M059J (cell line): ENCODE measurements at places on chromosomes 1 and 21. TPM values are rescaled to one million over a fixed set of nuclear protein-coding genes. Genes with fewer than 3 reads are reported as not detected.

The TMEM53 gene
- 12.7 and 17.0 TPM in 2 replicates for total RNA-seq

DNA sequence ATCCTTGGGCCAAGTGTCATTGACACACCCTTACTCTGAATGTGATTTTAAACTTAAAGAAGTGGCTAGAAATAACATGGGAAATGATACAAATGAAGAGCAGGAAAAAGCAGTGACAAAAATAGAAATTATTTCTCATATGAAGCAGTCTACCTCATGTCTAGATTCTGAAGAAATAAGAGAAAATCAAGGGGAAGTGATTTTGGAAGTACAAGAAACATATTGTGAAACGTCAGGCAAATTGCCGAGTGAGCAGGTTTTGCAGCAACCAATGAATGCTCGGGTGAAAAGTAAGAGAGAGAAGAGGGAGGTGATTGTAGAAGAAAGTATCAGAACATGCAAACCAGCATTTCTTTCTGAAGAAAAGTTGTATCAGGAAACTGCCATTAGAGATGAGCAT, 130.7 kb downstream of the MACF1 start:
- no peak for DNase-seq

DNA sequence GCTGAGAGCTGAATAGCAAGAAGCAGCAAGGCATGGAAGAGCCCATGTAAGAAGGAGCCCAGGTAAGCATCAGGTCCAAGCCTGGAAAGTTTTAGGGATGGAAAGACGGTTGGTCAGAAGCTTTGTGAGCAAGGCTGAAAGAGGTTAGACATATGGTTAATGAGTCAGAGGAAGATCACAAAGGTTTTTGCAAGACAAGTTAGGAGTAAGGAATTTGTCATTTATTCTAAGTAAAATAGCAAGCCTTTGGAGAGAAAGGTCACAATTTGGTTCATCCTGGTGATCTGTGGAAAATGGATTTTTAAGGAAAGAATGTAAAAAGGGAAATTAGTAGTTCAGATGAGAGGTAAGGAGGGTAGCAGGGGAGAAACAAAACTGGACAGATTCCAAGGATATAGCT, 106.7 kb downstream of the DPYD start:
- DNase-seq = peak; percentile 66

- DNase-seq = no peak
Observed at GRCh38 chr1:163066686-163067085, 2.5 kb upstream of the RGS4 start.

GRCh38 chr1:232421143-232421796, 208.7 kb downstream of the SIPA1L2 start:
- DNase-seq = no peak

The SLFNL1 gene
- 0.15 TPM in 1 of 2 replicates, not detected in the other for total RNA-seq

The NHLH1 gene
- total RNA-seq = not detected in 2 replicates

DNA sequence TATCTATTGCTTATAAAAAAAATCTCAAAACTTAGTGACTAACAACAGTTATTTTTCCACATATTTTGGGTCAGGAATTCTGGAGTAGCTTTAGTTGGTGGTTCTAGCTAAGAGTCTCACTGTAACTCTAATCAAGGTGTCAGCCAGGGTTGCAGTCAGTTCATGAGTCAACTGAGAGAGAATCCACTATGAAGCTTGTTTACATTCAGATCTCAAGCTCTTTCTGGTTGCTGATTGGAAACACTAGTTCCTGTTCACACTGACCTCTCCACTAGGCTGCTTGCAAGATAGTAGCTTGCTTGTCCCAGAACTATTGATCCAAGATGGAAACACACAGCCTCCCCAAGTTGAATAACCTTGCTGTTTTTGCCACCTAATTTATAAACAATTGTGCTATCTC, 1192.1 kb upstream of the B3GALT2 start:
- peak; percentile 52 for DNase-seq

- DNase-seq = no peak
Observed at GRCh38 chr1:111882559-111882958, 106.9 kb downstream of the KCND3 start.

DNA sequence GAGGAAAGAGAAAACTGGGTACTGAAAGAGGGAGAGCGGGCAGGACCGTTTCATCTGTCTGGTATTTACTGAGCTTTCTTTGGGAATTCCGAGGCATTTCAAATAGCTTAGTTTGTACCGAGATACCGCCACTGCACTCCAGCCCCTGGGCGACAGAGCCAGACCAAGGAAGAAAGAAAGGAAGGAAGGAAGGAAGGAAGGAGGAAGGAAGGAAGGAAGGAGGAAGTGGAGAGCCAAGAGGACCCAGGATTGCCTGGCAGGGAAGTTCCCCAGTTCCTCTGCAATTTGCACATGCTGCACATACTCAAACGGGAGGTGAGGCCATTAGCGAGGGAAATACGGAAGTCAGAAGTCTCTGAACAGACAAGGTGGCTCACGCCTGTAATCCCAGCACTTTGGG, 961 bp upstream of the FUCA1 start:
- DNase-seq = no peak

DNA sequence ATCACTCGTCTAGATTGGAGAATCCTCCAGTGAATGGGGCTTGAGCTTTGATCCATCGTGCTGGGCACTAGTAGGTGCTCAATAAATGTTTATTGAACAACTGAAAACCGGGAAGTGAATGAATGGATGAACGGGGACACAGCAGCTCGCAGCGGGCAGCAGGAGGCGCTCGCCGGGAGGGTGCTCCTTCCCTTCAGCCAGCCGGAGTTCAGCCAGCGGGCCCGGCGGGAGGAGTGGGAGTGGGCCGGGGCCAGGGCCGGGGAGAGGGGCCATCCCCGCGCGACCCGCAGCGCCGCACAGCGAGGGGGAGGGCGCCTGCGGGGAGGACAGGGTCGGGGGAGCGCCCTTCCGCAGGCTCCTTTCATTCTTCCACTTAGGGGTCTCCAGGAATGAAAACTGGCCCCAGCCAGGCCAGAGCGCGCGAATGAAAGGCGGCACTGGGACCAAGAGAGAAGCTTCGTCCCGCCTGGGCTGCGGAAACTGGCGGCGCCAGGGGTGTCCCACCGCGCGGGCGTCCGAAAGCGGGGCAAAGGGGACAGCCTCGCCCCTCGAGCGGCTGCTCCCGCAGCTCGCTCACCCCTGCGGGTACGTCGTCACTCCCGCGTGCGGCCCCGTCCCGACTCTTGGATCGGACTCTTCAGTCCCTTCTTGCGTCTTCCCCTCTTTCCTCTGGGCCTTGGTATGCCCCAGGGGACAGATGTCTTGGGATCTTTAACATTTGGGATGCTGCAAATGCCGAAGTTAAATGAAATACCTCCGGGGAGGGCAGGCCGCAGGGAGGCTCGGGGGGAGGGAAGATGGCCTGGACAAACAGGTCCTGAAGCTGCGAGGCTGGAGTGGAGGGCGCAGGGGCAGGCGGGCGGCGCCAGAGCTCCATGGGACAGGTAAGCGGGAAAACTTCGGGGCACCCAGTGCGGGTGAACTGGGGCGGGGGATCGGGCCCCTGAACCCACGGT, 3.6 kb upstream of the INAVA start:
- DNase-seq = peak; percentile 70

DNA sequence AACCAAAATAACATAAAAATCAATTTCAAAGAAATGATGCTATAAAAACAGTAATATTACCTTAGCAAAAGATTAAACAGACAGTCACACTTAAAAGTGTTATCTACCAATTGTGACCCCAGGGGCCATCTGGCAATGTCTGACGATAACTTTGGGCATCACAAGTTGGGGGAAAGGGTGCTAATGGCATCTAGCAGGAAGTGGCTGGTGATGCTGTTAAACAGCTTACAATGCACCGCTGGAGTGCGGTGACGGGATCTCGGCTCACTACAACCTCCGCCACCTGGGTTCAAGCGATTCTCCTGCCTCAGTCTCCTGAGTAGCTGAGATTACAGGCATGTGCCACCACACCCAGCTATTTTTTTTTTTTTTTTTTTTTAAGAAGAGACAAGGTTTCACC, 27.6 kb downstream of the NUP133 start:
- no peak for DNase-seq

DNA sequence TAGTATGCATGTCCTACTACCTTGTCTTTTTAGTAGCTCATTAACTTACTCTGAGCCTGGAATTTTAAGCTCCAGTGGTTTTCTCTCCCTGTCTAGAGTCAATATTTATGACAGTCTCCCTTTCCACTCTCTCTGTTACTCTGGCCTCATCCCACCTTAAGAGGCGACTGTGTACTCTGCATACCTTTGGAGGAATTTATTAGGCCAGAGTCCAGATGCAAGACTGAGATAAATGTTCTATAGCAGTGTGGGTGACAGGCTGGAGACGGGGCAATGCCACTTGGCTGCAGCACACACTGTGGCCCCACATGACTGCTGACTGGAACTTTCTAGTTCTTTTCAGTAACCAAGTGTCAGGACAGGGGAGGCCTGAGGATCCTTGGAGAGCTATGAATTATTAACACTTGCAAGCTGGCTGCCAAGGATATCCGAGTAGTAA, 4.1 kb upstream of the PDZK1 start:
- DNase-seq = peak; percentile 66
